ENCODE measurements at places on chromosomes 2 and 18.
A peak's percentile ranks its signal among the peaks of the same experiment; 100 is the strongest.

DNA sequence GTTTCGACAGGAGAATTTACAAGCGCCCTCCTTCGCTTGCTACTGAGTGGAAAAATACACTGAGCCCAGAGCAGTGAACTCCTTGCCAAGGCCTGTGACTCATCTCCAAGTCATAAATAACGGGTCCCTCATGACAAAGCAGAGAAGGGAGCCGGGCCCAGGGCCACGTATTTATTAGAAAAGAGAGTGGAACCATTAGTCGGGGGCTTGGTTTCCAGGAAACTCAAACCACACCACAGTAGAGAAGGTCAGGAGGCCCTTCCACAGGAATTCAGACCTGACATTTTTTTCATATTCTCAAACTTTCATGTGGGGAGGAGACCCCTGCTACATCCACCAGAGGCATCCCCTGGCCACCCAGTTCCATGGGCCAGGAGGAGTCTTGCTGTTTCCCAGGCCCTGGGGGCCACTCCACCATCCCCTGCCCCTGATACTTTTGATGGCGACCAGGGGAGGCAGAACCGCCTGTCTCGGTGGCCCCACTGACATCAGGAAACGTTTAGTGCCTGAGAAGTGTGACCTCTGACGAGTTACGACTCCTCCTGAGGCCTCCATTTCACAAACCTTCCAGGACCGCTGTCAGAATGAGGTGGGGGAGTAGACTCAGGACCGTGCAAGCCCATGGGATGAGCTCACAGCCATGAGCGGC, 289.7 kb downstream of the DYSF start:
- peak; percentile 21 for DNase-seq

GRCh38 chr2:55729136-55729685, 35.6 kb upstream of the PNPT1 start:
- DNase-seq = no peak

DNA sequence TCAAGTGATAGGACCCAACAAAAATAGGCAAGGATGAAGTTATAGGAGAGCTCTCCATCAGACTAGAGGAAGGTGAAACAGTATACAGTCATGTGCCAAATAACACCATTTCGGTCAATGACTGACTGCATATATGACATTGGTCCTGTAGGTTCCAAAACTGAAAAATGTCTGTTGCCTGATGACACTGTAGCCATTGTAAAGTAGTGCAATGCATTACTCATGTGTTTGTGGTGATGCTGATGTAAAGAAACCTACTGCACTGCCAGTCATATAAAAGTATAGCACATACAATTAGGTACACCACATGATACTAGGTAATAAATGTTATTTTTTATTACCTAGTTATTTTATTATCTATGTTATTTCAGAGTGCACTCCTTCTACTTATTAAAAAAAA, 147.9 kb downstream of the GREB1L start:
- DNase-seq = no peak

DNA sequence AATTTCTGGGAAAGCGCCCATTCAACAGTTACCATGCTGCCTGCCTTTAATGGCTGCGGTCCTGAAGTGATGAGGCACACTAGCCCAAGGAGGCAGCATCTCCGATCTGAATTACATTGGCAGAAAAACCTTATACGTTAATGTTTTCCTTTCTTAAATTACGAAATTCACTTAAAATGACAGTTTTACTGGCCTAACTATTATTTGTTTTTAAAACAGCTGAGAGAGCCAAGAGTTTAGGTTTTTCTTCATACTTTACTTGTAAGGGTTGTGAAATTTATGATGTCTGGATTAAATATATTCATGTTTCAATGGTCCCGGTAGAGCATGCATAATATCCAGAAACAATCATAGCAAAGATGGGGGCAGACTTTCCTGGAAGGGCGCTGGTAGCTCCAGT, 115.2 kb upstream of the REV1 start:
- no peak for DNase-seq

DNA sequence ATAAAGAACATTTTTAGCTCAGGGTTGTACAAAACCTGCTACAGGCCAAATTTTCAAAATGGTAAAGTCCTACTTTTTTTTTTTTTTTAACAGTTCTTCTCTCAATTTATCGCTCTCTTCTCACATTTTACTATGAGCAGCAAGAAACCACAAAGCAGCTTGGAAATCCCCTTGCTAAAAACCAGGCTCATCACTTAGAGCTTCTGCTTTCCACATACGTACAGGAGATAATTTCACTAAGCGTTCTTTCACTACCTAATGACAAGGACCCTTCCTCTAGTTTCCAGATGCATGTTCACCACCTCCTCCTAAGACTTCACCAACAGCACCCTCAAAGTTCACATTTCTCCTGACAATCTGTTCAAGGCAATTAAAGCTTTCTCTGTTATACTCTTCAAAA, 294.9 kb upstream of the CYRIA start:
- DNase-seq = no peak

GRCh38 chr18:48563027-48563426, 24.2 kb downstream of the CTIF start:
- no peak for DNase-seq

DNA sequence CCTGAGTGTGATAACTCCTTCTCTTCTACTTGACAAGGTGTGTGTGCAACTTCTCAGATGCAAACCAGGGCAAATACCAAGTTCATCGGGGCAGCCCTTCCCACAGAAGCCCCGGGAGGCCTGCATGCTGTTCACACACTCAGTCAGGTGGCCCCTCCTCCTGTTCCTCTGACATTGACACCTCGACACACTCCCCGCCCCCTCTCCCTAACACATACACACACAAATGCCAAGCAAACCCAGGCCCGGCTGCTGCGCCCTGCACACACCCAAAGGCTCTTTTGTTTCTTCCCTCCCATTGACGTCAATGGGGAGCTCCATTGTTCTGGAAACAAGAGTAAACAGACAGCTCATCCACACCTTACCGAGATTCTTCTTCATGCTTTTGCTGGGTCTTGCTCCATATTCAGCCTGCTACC, 1.7 kb upstream of the PER2 start:
- peak; percentile 34 for DNase-seq

DNA sequence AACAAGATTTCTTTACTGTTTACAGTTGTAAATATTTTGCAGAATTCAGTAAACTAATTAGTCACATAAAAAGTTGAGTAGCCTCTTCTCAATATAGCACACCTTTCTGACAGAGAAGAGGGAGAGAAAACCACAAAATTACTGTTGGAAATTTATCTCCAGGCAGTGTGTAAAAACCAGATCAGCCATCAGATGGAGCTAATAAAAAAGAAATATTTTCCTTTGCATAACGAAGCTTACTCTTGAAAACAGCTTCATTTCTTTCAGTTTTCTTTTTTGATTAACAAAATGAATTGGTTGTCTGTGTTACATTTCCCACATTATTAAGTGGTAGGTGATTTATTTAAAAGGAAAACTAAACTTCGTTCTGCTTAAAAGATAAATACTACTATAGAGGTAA, 259.3 kb upstream of the KCNJ3 start:
- DNase-seq = no peak

Data from head of caudate nucleus (tissue), 42 donors.